ENCODE measurements at places on chromosomes 16 and 17.

- DNase-seq, result no peak
These were observed 639.1 kb downstream of the MAF start for GRCh38 chr16:78961464-78961863.

- no peak for DNase-seq
These were observed 27.6 kb downstream of the NXPH3 start for GRCh38 chr17:49603238-49603637.

- DNase-seq, result no peak
These were observed 30.4 kb downstream of the HSBP1 start for GRCh38 chr16:83838151-83838550.

GRCh38 chr16:2598133-2598641 lies 60.4 kb downstream of the PDPK1 start:
- peak; percentile 2 for DNase-seq

DNA sequence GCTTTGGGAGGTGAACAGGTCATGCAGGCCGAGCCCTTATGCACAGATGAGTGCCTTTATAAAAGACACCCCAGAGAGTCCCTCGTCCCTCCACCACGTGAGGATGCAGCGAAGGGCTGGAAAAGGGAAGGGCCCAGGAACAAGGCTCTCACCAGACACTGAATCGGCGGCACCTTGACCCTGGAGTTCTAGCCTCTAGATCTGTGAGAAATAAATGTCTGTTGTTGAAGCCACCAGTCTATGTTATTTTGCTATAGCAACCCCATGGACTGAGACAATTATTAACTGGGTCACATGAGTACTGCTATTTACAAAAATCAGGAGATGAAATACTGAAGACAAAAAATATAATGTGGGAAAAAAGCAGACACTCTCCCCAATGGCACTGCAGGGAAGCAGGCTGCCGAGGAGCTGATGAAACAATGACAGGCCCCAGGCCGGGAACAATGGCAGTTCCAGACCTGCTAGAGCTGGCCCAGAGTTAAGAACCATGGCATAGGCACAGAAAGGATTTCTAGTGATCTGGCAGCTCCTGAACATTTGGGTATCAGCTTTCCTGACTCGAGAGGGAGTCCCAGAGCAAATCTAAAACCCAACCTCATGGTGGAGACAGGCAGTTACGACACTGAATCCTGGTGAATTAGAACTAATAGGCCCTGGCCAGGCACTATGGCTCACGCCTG lies 17.8 kb upstream of the GGA2 start:
- no peak for DNase-seq

DNA sequence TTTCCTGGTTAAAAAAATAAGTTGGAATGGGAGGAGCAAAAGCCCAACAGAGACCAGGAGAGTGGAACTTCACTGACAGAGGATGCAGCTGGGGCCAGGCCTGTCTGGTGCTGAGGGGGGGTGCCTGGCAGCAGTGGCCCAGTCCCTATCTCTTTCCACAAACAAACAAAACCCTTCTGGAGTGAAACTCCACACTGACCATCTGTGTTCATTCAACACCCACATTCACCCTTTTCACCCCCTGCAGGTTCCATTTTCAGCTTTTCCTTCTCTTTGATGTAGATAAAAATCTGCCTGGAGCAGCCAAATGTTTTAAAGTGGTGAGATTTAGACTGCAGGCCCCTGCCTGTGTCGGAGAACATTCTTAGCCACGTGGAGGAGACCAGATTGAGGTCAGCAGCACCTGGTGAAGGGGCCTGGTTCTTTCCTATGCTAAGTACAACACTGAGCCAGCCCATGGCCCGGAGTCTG lies 161.4 kb upstream of the CDH11 start:
- DNase-seq, result no peak

DNA sequence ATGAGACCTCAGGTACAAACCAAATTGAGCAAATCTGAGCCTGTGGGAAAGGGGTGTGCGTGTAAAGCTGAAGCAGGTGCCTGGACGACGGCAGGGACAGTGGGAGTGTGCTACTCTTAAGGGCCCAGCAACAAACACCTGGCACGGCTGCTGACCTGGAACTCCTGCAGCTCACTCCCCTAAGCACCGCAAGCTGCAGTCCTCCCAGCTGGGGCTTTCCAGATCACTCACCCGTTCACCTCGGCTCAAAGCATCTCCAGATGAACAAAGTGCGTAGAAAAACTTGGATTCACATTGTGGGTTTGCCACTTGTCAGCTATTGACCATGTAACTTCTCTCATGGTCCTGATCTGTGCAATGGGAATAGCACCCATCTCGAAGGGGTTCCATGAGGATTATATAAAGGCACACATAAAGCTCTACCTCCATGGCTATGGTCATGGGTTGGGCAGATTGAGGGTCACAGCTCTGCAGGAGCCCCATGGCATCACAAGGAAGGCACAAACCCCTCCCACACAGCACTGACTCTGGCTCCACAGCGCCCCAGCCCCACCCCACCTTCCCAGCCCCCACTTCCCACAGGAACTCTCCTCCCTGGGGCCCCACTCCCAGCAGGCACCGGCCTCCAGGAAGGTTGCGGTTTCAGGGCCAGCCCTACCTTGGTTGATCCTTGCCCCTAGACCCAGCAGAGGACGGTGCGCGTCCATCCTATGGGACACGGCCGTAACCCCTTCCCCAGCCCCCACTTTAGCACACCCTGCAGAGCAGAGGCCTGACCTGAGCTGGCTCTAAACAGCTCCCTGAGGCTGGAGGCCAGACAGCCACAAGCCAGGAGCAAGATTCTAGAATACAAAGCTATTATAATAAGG lies 21.9 kb downstream of the ST3GAL2 start:
- no peak for DNase-seq

DNA sequence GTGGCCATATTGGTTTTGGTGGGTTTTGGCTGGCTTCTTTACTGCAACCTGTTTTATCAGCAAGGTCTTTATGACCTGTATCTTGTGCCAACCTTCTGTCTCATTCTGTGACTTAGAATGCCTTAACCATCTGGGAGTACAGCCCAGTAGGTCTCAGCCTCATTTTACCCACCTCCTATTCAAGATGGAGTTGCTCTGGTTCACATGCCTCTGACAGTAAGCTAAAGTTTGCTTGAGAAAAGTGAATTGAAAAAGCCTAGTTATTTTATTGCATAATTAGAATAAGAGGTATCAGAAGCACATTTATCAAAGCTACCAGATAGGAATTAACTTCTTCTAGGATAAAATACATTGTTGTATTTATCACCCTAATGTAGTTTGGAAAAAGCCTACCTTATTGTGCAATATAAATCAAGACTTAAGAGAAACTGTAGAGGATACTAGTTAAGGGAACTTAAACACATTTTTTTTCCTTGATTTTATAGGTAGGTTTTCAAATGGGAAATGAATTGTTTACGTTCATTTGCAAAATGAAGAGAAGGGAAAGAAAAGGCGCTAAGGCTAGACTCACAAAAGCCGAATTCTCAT lies 202.3 kb upstream of the KCNJ16 start:
- no peak for DNase-seq

DNA sequence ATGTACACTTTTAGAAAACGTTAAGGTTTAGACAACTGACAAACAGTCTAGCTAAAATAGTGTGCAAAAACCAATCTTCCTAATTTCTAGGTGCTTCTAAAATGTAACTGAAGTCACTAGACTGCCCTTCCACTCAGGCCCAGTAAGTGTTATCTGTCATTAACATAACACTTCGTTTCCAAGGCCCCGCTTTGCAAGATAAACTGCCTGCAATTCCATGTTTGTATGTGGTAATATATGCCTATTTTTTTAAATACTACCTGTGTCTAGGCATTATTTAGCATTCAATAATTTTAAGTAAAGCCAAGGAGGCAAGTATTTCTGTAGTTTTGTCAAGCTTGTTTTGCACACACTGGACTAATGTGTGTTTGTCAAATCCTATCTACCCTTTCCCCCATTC lies 3.2 kb downstream of the USP32 start:
- peak; percentile 38 for DNase-seq

DNA sequence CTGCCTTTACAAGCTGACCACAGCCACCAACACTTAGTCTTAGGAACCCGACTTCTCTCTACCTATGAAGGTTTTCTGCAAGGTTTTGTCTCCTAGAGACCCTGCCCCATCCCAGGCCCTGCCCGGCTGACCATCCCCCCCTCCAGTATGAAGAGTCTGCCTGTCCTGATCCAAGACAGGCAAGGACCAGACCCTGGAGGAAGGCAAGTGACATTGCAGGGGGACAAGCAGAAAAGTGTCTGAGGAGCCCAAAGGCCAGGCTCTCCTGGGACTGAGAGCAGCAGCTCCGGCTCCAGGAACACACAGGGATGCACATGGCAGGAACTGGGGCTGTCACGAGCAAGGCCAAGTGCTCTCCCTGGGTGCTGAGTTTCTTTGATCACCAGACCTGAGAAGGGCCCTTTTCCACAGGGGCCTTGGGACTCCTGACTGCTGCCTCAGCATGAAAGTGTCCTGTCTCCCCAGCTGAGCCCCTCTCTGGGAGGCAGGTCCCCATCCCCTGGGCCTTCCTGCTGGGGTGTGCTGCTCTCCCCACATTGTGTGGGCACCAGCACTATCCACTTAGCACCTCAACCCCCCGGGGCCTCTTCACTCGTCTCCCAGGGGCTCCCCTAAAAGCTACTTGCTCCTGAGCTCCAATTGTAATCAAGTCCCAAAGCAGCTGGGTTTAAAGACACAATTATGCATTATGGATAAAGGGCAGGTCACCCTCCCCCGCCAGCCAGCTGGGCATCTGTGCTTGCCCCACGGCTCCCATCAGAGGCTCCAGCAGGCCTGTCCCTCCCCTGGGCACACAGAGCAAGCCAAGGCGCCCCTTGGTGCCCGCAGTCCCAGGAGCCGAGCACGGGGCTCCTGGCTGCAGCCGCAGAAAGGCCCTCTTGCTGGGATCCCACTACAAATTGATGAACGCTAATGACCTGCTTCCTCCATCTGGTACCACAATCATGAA lies 11.6 kb upstream of the CACNG4 start:
- DNase-seq, result no peak

GRCh38 chr17:49556223-49556943 lies 19.3 kb upstream of the NXPH3 start:
- DNase-seq, result peak; percentile 94

GRCh38 chr17:78697554-78698343 lies 84.3 kb downstream of the CYTH1 start:
- no peak for DNase-seq

DNA sequence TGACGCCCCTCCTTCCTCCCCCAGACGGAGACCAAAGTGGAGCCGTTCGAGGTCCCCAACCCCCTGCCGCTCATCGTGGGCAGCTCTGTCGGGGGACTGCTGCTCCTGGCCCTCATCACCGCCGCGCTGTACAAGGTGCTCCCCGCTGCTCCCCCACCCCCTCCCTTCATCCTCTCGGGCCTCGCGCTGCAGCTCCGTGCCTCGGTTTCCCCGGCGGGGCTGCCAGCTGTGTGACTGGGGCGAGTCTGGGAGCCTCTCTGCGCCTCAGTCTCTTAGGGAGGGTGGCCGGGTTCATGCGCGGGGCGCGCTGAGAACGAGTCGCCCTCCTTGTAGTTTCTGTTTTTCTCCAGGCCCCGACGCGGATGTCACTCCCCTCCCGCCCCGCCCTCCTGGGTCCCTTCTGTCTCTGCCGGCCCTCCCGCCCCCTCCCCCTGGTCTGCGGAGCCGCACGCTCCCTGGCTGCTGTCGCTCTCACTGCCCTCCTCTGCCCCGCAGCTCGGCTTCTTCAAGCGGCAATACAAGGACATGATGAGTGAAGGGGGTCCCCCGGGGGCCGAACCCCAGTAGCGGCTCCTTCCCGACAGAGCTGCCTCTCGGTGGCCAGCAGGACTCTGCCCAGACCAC lies 23.7 kb upstream of the ITGAX start:
- DNase-seq, result no peak

- DNase-seq, result peak; percentile 80
These were observed 536 bp downstream of the TMC6 start for GRCh38 chr17:78127888-78128550.

- no peak for DNase-seq
These were observed 39.0 kb downstream of the HLF start for GRCh38 chr17:55303701-55304145.

GRCh38 chr17:10019941-10020451 lies 114.9 kb upstream of the RCVRN start:
- no peak for DNase-seq

DNA sequence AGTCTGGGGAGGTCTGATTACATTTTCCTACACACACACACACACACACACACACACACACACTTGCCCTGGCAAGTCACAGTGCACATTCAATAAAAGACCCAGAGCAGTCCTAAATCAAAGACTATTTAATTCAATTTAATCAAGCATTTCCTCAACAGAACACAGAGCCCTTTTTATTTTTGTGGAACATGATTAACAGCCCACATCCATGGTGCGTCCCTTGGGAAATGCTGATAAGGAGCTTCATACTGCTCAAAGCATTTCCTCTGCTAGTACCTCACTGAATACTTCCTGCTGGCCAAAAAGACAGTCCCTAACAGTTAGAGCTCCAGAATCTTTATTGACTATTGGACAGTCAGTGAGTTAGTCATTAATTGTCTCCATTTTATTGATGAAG lies 43.1 kb upstream of the MYH10 start:
- no peak for DNase-seq

DNA sequence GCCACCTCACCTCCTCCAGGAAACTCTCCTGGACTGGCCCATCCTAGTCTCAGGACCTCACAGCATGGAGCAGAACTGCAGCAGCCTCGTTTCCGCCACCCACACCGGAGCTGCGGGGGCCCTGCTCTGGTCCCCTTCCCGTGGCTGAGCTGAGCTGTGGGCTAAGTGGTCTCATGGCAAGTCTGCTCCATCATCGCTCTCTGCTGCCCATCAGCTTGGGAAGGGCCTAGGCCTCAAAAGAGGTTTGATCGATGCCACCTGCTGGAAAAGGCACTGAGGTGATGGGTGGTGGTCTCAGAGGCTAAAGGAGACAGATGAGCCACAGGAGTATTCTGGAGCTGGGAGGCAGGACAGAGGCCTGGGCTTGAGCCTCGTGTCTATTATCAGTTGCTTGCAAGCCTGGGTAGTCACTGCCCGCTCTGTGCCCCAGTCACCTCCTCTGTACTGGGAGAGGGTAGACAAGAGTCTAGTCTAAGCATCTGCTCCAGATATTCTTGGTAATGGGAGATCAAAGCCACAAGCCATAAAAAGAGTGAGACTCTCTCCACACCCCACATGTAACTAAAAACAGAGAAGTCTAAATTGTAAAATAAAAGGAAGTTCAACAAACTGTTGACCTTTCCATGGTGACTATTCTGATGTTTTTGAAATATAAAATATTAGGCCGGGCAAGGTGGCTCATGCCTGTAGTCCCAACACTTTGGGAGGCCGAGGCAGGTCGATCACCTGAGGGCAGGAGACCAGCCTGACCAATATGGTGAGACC lies 1.6 kb downstream of the ITGAE start:
- no peak for DNase-seq

GRCh38 chr17:82092094-82092586 lies 5.9 kb downstream of the FASN start:
- no peak for DNase-seq

DNA sequence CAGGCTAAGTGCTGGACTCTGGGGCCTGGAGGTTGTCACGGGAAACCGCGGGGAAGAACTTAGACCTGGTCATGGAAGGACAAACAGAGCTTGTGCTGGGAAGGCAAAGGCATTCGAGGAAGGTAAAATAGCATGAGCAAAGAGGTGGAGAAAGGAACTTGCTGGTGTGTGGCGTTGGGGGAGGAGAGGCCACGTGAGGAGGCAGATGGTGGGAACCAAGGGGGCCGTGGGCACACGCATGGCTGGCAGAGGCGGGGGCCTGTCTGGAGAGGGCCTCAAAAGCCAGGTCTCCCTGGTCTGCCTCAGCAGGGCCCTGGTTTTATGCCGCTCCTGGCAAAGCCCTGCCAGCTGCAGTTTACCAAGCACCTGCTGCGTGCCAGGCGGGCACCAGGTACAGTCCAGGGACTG lies 15.3 kb downstream of the CORO7 start:
- DNase-seq, result no peak

GRCh38 chr16:66426112-66427035 lies 721 bp upstream of the BEAN1 start:
- no peak for DNase-seq

- DNase-seq, result no peak
These were observed 1.2 kb downstream of the CHST5 start for GRCh38 chr16:75534560-75535205.
